Ovary (tissue), 10 donors: ENCODE measurements at places on chromosomes 1 and 21.

DNA sequence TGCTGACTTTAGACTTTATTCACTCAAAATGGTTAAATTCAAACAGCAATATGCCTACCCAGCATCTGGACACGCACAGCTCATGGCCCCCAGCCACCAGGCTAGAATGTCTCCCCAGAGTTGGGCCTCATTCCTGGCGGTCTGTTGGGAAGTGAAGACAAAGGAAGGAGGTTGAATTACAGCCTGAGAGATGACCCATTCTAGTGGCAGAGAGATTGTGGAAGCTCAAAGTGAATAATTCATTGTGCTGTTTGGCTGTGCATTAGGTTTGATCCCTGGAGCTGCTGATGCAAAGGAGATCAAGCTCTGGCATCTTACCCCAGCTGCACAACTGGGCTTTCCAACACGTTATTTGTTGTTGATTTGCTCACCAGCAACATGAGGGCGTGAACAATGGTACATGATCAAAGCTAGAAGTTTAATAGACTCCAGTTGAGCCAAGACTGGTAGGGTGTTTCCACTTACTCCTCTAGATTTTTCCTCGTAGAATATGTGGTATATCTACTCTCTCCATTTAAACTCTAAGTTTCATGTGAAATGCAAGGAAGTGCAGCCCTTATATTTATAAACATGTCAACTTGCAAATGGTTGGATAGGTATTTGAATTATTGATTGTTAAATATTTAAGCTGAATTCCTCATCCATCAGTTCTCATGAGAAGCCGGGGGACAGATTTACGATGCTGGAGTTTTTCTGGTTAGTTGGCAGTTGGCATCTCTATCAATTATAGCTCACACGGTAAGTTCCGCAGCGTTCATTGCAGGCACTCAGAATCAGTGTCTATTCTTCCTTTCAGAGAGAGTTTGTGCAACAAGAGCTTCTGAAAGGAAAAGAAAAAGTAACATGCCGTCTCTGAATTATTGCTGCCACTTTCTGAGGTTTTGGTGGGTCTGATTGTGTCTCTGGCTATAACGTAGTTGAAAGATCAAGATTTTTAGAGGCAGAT lies 222.7 kb downstream of the TM2D1 start:
- no peak for DNase-seq
- H3K4me1 ChIP-seq, result no peaks in the 10 kb centered on the region
- no peaks in the 10 kb centered on the region for H3K27me3 ChIP-seq
- H3K4me3 ChIP-seq, result no peak overlapping the region
- H3K27ac ChIP-seq, result no peak overlapping the region
- H3K36me3 ChIP-seq, result no peaks in the 10 kb centered on the region

DNA sequence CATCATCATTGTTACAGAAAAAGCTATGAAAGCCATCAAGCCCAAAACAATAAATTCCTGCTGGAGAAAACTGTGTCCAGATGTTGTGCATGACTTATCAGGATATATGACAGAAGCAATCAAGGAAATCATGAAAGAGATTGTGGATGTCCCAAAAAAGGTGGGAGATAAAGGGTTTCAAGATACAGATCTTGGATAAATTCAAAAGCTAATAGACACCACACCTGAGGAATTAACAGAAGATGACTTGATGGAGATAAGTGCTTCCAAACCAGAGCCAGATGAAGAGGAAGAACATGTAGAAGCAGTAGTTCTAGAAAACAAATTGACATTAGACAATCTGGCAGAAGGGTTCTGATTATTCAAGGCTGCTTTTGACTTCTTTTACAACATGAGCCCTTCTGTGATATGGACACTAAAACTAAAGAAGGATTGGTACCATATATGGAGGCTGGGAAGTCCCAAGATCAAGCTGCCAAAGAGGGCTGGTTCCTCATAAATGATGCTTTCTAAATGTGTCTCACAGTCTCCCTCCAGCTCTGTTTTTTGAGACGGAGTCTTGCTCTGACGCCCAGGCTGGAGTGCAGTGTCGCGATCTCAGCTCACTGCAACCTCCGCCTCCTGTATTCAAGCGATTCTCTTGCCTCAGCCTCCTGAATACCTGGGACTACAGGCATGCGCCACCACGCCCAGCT lies 32.1 kb upstream of the LRIG2 start:
- H3K36me3 ChIP-seq, result no peaks in the 10 kb centered on the region
- no peak overlapping the region for H3K27ac ChIP-seq
- H3K4me1 ChIP-seq, result no peaks in the 10 kb centered on the region

DNA sequence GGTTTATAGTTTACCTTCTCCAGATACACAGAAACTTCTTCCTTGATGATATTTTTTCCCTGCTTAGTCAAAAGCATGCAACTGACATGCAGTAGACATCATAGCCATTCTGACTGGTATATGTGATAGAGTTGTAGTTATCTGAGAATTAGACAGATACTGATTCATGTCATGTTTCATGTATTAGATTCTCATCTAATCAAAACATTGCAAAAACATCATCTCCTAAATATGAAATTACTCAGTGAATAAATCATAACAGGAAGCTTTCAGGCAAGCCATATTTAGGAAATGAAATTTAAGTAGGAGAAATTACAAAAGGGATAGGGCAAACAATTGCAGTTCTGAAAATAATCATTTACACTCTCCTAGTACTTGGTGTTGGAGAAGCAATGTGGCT lies 38.4 kb upstream of the ASB17 start:
- H3K27ac ChIP-seq, result no peak overlapping the region
- no peak for DNase-seq
- no peaks in the 10 kb centered on the region for H3K36me3 ChIP-seq
- H3K4me3 ChIP-seq, result no peak overlapping the region
- H3K27me3 ChIP-seq, result no peaks in the 10 kb centered on the region

DNA sequence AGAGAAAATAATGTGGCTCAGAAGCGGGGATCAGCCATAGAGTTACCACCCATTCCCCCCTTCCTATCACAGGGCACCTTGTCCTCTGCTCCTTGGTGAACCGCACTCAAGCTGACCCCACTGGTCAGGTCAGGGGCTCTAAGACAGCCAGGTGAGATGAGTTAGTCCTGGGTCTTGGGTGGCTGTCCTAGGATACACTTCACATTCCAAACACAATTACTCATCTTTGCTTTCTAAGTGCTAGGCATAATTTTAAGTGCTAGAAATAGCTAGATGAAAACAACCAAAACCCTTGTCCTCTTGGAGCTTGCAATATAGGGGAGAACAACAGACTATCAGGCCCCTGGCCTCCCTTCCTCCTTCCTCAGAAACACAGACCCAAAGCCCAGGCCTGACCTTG lies 7.8 kb upstream of the MUTYH start:
- H3K36me3 ChIP-seq, result no peaks in the 10 kb centered on the region
- H3K4me3 ChIP-seq, result no peak overlapping the region
- H3K27me3 ChIP-seq, result no peaks in the 10 kb centered on the region
- peaks cover 13% of the 10 kb centered on the region for H3K4me1 ChIP-seq
- DNase-seq, result no peak
- H3K27ac ChIP-seq, result peak overlapping the region; percentile 61

- no peaks in the 10 kb centered on the region for H3K36me3 ChIP-seq
- H3K27ac ChIP-seq, result no peak overlapping the region
- no peak overlapping the region for H3K4me3 ChIP-seq
- no peaks in the 10 kb centered on the region for H3K27me3 ChIP-seq
Observed at GRCh38 chr1:95226781-95227660, 7.0 kb upstream of the RWDD3 start.

DNA sequence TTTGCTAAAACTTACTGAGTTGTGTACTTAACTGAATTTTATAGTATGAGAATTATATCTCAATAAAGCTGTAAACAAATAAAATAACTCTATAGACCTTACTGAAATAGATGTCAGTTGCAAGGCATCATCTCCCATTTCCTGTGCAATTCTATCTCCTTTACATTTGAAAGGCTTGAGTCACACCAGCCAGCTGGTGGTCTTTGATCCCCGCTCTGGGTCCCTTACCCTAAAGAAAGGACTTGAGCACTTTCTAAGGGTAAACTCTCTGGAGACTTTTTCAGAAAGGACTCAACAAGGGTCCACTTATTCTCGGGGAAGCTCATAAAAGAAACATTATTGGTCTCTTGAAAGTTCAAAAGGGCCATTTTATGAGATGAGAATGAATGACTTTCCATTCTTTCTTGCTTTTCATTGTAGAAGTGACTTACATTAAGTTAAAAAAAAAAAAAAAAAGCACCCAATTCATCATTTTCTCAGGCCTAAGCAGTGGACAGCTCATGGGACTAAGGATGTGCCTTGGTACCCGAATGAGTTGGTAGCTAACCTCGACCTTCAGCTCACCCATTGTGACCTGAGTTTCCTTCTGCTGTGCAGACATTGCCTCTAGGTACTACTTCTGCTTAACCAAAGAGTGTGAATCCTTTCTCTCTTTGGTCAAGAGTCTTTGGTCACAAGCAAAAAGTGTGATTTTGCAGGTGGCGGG lies 147.0 kb upstream of the COA6 start:
- no peak overlapping the region for H3K27ac ChIP-seq
- no peaks in the 10 kb centered on the region for H3K4me1 ChIP-seq
- DNase-seq, result no peak
- no peaks in the 10 kb centered on the region for H3K27me3 ChIP-seq
